Stimulated activated CD8-positive, alpha-beta memory T cell treated with anti-CD3 and anti-CD28 coated beads, Interleukin-2, amount 100 ng/mL, for 1 hour (primary cell): ENCODE measurements at places on chromosomes 12 and 14.

- no peak for DNase-seq
These were observed 90.2 kb upstream of the HECTD1 start for GRCh38 chr14:31297701-31298344.

GRCh38 chr14:74459289-74459946 is 33.4 kb upstream of the SYNDIG1L start:
- DNase-seq, result peak; percentile 2

- DNase-seq, result no peak
These were observed 2.9 kb downstream of the SMARCD1 start for GRCh38 chr12:50087995-50088394.

DNA sequence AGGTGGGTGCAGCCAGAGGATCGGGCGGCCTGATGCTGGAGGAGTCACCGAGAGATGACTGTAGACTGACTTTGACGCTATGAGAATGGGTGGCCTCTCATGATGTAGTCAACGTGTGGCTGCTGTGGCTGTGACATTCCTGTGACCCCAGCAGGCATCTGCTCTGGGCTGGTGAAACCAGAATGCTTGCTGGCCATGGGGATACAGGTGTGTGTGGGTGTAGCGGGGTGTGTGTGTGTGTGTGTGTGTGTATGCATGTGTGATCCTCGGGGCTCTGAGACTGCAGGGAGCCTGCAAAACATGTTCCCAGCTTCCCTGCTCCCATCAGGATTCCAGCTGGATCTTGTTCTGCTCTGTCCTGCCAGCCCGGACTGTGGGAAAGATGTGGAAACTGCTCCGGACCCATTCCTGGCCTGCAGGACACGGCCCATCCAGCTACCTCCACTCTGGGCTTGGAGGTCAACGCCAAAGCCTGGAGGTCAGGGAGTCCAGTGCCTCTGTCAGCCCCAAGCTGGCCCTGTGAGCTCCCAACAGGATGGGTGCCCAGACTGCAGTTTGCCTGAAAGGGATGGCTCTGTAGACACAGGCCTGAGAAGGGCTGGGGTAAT is 18.8 kb upstream of the HHIPL1 start:
- no peak for DNase-seq

DNA sequence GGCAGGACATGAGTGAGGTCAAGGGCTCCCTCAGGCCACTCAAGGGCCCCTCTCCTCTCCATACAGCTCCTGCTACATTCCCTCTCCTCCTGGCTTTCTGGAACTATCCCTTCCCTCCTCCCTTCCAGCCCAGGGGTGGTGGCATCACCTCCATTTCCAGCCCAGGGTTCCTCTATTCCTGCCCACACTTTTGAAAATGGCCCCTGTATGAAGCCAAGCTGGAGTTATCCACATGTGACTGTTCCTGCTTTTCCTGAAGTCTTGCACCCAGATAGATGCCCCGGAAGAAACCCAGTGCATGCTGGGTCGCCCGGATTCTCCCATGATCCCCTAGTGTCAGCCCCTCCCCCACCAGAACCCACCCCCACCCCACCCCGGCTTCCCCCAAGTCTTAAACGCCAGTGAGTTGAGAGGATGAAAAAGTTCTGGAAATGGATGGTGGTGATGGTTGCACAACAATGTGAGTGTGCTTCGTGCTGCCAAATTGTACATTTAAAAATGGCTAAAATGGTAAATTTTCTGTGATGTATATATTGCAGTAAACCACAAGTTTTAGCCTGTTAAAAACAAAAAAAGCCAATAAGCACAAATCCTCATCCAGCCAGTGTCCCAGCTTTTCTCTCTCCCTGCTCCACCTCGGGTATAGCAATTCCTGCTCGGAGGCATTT is 136.9 kb downstream of the SCARB1 start:
- no peak for DNase-seq

DNA sequence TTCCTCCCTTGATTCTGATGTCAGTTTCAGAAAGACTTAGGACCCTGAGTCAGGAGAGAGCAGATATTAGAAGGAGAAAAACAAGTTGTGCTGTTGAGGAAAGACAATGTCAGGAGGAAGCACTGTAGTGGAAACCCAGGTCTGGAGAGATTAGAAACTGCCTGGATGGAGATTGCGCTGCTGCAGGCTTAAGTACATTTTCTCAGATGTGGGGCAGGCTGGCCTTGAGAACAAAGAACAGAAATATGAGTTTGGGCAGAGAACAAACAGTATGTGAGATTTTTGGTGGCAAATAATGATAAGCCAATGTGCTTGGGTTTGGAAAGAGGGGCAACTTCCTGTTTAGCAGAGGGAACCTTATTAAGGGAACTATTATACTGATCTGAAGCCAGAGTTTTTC is 74.3 kb upstream of the PRMT8 start:
- DNase-seq, result no peak

- no peak for DNase-seq
These were observed 41.9 kb downstream of the EID3 start for GRCh38 chr12:104345234-104346066.
